ENCODE measurements at places on chromosomes 2 and 18.
A peak's percentile ranks its signal among the peaks of the same experiment; 100 is the strongest.

- DNase-seq, result no peak
These were observed 115.3 kb upstream of the RBBP8 start for GRCh38 chr18:22817844-22818243.

- DNase-seq, result no peak
These were observed 137.2 kb upstream of the CXCR4 start for GRCh38 chr2:136255127-136255526.

DNA sequence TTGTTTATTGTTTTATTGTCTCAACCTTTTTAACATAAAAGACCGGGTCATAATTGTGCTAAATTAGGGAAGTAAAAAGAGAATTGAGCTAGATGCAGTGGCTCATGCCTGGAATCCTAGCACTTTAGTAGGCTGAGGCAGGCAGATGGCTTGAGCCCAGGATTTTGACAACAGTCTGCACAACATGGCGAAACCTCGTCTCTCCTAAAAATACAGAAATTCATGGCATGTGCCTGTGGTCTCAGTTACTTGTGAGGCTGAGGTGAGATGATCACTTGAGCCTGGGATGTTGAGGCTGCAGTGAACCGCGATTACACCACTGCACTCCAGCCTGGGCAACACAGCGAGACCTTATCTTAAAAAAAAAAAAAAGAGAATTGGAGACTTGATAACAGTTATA is 104.2 kb upstream of the TTC27 start:
- DNase-seq, result no peak

- peak; percentile 77 for DNase-seq
These were observed 18.7 kb upstream of the RASGRP3 start for GRCh38 chr2:33457556-33458247.

GRCh38 chr18:47184419-47185050 is 8.4 kb upstream of the IER3IP1 start:
- DNase-seq, result peak; percentile 56

- DNase-seq, result no peak
These were observed 144.2 kb upstream of the LRRTM4 start for GRCh38 chr2:77666251-77666980.

DNA sequence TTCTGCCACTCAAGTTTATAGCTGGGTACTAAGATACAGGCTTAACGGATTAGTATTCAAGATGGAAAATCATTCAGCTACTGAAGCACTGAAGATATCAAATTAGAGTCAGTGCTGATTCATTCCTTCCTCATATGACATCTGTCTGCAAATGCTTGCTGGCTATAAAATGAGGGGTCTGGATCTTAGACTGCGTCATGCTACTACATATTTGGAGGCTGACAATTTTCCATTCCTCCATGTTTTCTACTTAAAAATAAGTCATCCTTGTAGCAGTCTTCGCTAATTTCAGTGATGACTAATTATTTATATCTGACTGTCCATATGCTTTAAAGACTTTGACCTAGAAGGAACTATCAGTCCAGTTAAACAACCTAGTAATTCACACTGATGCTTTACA is 233.4 kb downstream of the RIT2 start:
- DNase-seq, result no peak

DNA sequence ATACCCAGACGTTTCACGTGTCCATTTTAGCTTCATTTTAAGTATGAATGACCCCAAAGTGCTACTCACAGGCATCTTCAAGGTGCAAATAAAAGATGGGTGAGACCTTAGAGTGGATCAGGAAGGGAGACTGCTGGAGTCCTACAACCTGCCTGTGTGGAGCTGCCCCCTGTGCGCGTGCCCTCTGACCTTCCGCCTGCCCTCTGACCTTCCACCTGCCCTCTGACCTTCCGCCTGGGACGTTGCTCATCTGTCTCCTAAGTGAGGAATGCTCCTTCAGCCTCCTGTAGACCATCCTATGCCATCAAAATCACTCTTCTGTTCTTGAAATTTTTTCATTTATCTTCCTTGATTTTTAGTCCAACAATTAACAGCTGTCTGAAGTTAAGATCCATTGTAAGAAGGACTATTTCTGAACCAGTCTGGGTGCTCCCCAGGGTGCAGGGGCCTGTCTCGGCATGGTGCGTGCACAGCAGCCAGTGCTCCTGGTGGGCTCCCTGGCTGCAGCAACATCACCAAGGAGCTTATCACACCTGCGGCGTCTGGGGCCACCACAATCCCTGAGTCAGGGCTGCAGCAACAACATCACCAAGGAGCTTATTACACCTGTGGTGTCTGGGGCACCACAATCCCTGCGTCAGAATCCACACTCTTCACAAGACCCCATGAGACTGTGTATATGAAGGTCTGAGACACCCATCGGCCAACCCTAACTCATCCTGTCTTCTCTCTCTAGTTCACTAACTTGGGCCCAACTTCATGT is 86.0 kb downstream of the TPO start:
- DNase-seq, result no peak

DNA sequence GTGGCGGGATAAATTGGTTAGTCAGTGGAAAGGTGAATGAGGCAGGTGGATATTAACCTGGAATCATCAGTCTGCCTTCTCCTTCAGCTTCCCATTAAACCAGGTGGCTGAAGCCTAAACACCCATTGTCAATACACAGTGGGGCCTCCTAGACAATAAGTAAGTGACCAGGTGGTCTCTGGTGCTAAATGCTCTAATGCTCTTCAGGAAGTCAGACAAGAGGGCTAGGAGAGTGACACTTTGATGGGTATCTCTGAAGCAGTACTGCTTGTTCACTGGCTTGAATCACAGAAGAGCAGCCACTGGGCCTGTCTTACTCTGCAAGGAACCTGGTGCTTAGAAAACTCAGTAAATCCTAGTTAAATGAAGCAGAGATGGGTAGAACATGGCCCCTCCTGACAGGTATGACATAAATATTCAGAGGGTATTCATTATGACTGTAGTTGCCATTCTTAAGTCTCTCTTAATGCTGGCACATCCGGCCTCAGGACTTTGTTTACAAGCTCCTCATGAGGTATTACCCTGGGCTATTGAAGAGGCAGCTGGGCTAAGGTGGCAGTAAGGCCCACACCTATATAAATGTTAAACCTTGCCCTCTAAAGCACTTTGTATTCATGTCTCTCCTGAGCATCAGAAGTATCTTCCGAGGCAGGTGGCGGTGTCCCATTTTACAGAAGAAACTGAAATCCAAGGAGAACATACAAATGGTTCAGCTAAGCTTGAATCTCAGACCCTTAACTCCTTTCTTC is 104.9 kb downstream of the NCK2 start:
- peak; percentile 69 for DNase-seq

DNA sequence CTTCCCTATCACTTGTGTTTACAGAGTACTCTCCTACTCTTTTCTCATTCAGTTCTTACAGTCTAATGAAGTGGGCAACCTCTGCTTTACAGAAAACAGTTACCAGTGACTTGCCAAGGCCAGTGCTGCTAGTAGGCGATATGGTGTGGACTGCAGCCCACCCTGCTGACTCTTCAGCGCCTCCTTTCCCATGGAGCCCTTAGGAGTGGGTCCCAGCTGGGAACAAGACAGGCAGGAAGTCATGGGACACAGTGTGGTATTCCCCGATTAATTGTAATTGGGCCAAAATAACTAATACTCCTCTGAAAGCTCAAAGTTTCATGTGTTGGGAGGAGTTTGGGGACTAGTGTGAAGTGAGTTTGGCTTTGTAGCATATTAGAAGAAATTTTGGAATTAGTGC is 120.1 kb upstream of the EML6 start:
- DNase-seq, result no peak

- DNase-seq, result no peak
These were observed 894.1 kb upstream of the PIK3C3 start for GRCh38 chr18:41060967-41061366.

GRCh38 chr2:74497777-74498499 is 1.5 kb downstream of the LBX2 start:
- peak; percentile 38 for DNase-seq

DNA sequence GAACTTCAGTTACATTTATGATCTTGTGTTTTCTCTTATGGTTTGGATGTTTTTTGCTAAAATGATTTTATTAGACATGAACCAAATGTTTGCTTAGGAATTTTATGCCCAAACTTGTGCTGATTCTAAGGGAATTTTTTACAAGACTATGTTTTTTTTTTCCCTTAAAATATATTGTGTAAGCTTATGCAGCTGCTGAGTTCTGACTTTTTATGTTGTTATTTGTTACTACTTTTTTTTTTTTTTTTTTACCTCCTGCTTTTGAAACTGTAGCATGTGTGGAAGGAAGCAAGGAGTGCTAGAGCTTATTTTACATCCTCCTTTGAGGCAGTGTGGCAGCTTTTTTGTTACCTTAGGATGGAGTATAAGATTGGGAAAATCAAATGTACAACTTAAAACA is 6.0 kb upstream of the DNAH7 start:
- DNase-seq, result no peak

DNA sequence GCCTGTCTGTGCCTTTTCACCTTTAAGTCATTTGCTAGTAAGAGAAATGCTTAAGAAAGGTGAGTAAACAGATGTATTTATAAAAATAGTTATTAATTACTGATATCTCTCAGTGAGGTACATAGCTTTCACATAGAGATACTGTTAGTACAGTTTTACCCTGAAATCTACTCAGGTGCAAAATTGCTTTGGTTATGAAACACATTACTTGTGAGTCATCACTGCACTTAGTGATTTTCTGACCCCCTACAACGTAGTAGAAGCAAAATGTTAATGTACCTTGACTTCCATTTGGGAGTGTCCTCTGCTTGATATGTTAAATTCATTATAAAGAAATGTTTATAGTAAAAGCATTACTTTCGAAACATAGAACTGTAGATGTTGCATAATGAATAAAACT is 6.5 kb downstream of the GLS start:
- no peak for DNase-seq

GRCh38 chr18:13620818-13621445 is 105.4 kb downstream of the FAM210A start:
- DNase-seq, result no peak

- DNase-seq, result peak; percentile 85
These were observed 427.8 kb downstream of the ZNF521 start for GRCh38 chr18:24924066-24924716.

GRCh38 chr2:167398873-167399272 is 510.6 kb downstream of the XIRP2 start:
- no peak for DNase-seq

- DNase-seq, result no peak
These were observed 1372.1 kb upstream of the DDX18 start for GRCh38 chr2:116442418-116442817.

- DNase-seq, result no peak
These were observed 2.3 kb upstream of the NCKAP5 start for GRCh38 chr2:133570542-133570941.

- DNase-seq, result no peak
These were observed 6.9 kb downstream of the AMER3 start for GRCh38 chr2:130762031-130762909.

- DNase-seq, result no peak
These were observed 10.1 kb upstream of the ROCK2 start for GRCh38 chr2:11354363-11355154.

- DNase-seq, result no peak
These were observed 108.4 kb downstream of the POLR1A start for GRCh38 chr2:85997017-85997970.

GRCh38 chr2:233074106-233074505 is 14.0 kb downstream of the INPP5D start:
- DNase-seq, result no peak

GRCh38 chr2:73818296-73818695 is 10.5 kb upstream of the STAMBP start:
- DNase-seq, result no peak

- DNase-seq, result peak; percentile 73
These were observed 28.2 kb downstream of the DTNA start for GRCh38 chr18:34738175-34738894.

DNA sequence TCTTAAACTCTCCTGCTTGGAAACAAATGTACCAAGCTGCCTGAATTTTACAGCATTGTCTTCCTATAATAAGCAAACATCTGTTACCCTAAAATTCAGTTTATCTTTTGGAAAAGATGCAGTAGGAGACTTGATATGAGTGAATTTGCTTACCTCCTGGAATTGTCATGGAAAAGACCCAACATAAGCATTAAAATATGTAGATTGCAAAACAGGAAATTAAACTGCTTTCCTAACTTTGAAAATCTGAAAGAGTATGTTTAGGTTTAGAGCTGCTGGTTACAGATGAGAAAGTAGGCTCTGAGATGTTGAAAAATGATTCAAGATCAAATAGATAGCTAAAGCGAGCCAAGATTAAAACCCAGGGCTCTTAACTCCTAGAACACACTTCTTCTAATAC is 316.5 kb downstream of the SOX11 start:
- DNase-seq, result no peak

- no peak for DNase-seq
These were observed 44.6 kb downstream of the TGIF1 start for GRCh38 chr18:3494569-3494968.

DNA sequence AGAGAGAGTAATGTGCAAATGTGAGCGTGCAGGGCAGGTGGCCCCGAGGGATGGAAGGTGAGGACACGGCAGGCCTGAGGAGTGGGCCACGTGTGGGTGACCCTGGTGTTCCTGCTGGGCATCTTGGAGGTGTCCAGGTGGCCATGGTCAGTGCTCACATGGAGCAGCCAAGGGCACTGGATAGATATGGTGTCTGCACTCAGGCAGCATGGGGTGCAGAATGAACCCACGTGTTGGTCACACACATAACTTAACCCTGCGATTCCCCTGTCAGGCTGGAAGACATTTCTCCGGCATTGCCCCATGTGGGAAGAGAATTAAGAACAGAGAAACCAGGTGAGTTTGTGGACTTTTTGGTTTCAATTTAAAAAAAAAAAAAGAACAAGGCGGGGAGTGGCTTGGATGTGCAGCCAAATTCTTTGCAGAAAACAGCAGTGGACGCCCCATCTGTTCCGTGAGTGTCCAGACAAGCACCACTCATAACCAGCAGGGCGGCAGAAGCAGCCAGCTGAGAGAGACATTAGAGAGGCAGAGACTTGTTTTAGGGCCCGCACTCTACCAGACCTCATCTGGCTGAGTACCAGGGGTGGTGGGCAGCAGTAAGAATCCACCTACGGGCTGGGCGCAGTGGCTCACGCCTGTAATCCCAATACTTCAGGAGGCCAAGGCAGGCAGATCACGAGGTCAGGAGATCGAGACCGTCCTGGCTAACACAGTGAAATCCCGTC is 249.8 kb downstream of the ACKR3 start:
- no peak for DNase-seq

- DNase-seq, result peak; percentile 4
These were observed 160.9 kb downstream of the BAZ2B start for GRCh38 chr2:159455330-159455918.
